GM03348 (cell line): ENCODE measurements at places on chromosomes 5 and 9.
A peak's percentile ranks its signal among the peaks of the same experiment; 100 is the strongest.

DNA sequence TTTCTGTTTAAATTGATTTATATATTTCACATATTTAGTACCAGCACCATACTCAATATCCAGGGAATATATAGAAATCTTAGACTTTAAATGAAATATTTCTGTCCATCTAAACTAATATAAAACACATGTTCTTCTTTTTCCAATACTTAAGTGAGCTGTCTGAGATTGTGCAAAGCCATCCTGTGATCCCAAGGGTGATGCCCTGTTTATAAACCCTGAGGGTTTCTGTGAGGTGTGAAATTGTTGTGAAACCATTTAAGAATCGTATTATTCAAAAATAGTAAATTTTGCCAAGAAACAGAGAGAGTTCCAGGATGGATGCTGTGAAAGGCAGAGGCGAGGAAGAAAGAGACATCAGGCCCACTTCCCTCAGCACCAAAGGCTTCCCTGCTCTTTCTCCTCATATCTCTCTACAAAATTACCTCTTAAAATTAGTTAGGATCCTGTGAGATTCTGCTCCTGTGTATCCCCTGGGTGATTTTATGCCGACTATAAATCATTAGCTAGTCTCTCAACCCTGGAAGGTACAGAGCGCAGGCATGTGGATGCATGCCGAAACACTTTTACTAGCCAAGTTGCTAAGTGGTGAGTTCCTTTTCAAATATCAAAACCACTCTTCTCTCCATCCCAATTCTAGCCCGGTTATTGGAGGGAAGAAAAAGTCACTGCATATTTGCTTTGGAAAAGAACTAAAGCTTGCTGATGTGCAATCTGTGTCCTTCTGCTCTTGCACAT, 183.0 kb downstream of the GLIS3 start:
- DNase-seq: peak; percentile 57

DNA sequence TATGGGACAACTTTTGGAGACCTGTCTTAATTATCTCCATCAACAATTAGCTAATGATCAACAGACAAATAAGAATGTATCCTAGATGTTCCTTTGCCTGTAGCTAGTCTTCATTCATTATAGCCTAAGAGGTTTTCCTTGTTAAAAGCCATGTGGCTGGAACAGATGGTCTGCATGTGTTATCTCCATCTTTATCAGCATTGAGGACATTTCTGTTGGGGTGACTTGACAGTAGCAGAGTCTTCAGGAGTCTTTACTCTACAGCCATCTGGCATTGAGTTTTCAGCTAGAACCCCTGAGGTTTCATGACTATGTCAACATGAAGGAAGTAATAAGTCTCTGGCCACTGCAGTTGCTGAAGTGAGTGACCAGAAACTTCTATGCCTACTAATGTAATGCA, 106.6 kb upstream of the TLE4 start:
- no peak for DNase-seq

- no peak for DNase-seq
Measured at GRCh38 chr5:54438620-54439389, 16.7 kb upstream of the HSPB3 start.

- no peak for DNase-seq
Measured at GRCh38 chr9:2299843-2300205, 284.7 kb downstream of the SMARCA2 start.

- DNase-seq: no peak
Measured at GRCh38 chr5:179224741-179225140, 120.5 kb downstream of the ADAMTS2 start.

DNA sequence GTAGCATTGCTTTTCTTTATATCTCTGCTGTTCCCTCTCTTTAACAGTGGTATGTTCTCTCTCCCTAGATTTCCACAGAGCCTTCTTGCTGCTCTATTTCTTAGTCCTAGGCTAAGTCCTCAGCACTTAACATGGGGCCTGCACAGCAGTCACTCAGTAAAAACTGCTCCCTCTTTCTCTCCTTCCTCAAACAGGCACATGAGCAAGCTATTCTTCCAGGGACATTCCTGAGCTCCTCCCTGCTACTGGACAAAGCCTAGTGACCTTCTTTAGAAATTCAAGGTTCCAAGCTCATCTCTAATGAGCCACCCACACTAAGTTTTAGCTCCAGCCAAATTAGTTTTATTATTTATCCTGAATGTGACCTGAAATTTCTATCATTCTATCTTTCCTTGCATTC, 39.5 kb downstream of the TRIM32 start:
- DNase-seq: no peak

DNA sequence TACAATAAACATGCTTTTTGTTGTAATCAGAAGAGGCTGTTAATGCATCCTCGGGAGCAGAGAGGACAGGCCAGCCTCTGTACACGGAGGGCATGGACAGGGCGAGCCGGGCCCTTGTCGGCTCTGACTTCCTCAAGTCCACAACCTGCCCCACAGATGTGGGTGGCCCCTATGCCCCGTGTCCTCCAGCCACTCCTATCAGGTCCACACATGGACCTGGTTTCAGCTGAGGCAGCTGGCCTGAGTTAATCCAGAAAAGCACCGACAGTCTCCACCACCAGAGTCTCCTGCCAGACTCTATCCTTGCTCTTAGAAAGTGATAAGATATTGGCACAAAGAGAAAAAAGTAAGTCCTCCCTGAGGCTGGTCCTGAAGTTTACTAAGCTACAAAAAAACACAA, 52.4 kb upstream of the PHYKPL start:
- DNase-seq: no peak

GRCh38 chr9:83649515-83649914, 26.6 kb downstream of the IDNK start:
- DNase-seq: no peak

GRCh38 chr5:157324237-157324636, 58.3 kb downstream of the CYFIP2 start:
- no peak for DNase-seq

DNA sequence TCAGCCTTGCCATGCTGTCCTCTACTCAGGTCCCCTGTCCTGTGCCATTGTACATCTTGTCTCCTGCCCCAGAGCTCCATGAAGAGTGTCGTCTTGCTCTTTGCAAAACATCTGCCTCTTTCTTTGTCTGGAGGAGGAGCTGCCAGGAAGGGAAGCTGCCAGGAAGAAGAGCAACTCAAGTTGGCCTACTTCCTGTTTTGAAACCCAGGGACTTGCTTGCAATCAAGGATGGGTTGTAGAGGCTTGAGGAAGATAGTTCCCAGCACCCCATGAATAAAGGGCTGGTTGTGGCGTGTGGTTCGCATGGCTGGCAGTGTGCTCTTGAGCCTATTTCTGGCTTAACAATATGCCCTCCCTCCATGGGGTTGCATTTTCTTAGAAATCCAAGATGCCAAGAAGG, 53.0 kb upstream of the CPEB4 start:
- DNase-seq: no peak

DNA sequence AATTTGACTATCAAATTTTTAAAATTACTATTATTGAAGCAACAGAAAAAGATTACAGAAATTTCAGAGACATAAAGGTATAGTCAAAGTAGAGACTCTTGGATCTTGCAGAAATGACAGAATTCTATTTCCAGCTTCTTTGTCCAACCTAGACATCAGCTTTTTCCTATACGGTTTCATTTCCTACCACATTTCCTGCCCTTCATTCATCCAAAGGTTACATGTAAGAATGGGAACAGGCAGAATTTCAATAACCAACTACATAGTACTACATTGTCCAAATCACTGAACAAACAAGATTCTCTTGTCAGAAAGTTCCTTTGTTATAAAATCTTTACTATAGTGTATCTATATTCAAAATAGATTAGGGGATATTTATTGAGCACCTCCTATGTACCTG, 124.9 kb downstream of the FANCC start:
- DNase-seq: no peak

DNA sequence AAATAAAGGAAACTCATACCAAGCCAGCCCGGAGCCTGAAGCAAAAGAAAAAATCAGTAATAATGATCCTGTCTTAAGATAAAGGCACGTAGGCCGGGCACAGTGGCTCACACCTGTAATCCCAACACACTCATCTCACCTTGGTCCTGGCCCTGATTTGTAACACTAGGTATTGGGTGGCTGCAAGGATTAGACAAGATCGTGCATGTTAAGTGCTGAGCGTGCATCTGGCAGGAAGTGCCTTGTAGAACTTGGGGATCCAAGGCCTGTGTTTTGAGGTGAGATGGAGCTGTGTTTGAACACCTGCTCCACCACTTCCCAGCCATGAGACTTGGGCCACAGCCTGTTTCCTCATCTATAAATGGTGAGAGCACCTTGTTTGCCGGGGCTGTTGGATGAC, 41.5 kb downstream of the SPRY4 start:
- no peak for DNase-seq

GRCh38 chr9:122396614-122397148, 25.9 kb downstream of the PTGS1 start:
- no peak for DNase-seq

DNA sequence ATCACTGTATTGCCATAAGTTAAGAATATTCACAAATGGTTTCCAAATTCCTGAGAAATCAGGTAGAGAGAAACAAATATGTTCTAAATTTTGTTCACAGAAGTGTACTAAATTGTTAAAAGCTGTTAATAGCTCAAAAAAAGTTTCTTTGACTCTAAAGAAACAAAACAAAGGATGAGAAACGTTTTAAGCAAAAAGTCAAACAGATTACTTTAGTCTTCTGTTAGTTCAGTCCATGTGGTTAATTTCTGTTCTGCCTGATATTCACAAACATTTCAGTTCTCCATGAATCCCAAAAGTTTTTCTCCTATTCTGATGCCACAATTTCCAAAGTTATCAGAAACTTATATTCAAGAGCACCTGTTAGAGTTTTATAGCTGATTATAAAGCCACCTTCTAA, 7.7 kb upstream of the FANCC start:
- no peak for DNase-seq

- DNase-seq: no peak
Measured at GRCh38 chr9:29290516-29290915, 1717.2 kb upstream of the C9orf72 start.

GRCh38 chr9:98477884-98478283, 222.4 kb upstream of the TBC1D2 start:
- no peak for DNase-seq

DNA sequence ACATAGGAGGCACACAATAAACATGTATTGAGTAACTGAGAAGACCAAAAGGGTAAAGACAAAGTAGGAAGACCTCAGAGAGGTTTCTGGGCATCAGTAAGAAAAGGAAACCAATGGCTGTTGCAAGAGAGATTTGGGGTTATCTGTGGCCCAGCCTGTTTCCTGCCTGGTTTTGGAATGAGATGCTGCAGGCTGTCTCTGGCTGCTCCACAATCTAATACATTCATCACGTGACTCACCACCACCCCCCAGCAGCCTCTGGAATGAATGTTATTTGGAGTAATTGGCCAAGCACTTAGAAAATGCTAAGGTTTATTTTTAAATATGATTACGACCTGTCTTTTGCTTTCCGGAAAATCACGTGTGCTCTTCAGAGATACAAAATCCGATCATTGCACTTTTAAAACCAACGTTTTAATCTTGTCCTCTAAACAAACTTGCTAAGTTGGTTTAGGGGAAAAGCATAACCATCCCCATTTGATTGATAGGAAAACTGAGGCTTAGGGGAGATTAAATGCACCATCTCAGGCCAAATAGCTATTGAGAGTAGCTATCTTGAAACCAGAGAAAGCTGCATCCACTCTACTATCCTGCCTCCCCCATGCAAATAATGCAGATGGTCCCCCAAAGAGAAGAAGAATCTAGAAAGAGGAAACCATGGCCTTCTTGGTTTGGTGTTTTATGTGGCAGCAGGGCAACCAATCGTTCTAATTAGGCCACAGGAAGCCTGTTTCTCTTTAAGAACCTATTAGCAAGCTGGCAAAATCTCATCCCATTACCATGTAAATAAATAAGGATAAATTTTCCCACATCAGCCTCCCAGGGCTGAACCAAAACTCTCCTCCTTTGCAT, 151.8 kb upstream of the ADRA1B start:
- peak; percentile 89 for DNase-seq

DNA sequence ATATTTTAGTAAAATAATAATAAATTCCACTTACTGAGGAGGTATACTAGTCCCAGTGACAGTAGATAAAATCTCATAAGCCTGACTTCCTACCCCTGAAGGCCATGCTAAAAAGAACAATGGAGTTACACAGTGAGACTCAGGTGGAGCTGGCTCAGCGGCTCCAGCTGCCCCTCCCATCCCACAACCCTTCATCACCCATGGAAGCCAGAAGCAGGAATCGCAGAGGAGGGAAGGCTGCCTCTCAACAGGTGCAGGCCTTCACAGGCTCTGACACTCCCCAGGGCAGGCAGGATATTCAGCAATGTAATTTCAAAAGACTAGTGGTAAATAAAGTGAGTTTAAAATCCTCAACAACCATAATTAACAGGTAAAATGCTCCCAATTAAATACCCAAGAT, 67.5 kb downstream of the FANCC start:
- no peak for DNase-seq

GRCh38 chr9:77954666-77955015, 77.0 kb downstream of the GNAQ start:
- DNase-seq: no peak

GRCh38 chr5:96297867-96298266, 135.2 kb downstream of the PCSK1 start:
- DNase-seq: peak; percentile 71

- DNase-seq: no peak
Measured at GRCh38 chr5:6568889-6569288, 64.0 kb downstream of the NSUN2 start.

GRCh38 chr5:153619771-153620170, 129.3 kb downstream of the GRIA1 start:
- peak; percentile 11 for DNase-seq

- DNase-seq: no peak
Measured at GRCh38 chr9:120729791-120730241, 15.5 kb upstream of the MEGF9 start.

DNA sequence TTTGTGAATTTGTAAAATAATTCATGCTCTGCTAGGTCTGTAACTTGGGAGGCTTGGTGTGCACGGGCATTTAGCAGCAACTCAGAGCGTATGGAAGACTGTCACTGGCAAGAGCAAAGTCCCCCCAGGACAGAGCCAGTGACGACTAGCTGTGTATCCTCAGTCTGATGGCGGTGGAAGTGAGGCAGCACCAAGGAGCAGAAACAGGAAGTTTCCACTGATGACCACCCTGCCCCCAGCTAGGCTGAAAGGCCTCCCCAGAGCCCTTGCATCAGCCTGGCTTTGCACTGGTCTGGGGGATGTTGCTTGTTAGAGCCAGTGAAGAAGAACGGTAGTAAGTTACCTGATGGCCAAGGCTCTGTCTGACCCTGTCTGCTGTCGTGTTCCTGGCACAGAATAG, 66.8 kb upstream of the ABL1 start:
- DNase-seq: no peak

DNA sequence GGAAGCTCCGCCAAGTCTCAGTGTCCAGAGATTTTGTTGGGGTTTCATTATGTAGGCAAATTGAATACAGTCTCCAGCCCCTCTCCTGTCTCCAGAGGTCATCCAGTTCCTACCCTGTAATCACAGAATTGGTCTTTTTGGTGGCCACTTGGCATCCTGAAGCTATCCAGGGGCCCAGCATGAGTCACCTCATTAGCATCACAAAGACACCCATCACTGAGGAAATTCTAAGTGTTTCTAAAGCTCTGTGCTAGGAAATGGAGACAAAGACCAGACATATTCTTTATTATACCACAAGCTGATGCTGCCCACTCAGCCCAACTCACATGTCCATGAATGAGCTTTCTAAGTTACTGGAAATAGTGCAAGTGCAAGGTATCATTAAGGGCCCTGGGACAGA, 229.9 kb downstream of the DOCK8 start:
- no peak for DNase-seq

GRCh38 chr5:150137168-150137957, 18.3 kb downstream of the PDGFRB start:
- peak; percentile 70 for DNase-seq

- peak; percentile 31 for DNase-seq
Measured at GRCh38 chr5:9440517-9440916, 105.4 kb downstream of the SEMA5A start.

- no peak for DNase-seq
Measured at GRCh38 chr5:116559239-116559638, 15.4 kb downstream of the SEMA6A start.
